ENCODE measurements at places on chromosomes 12 and 14.

DNA sequence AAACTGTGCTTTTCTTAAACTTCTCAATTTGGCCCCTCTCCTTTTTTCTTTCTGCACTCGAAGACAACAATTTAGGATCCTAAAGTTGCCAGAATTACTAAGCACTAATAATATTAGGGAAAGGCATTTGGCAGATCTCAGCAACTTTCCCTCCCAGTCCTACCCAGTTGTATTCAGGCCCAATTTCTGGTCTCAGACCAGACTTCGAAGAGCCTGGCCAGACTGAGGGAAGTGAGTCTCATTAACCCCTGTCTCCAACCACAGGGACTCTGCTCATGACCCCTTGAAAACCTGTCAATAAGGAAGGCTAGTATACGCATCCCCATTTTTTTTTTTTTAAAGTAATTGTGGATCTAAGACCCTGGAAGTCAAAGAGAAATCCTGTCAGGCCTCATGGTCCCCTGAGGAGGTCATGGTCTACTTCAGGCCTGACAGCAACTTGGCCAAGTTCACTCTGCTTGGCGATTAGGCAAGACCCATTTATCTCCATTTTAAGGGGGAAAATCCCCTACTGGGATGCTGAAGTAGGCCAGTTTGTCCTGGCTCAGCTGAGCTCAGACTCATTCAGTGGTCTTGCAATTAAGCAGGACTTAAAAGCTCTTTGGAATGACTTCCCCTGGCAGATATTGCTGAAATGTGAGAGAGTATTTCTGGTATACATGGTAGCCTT lies 521.0 kb downstream of the FUT8 start:
- no peak for DNase-seq

DNA sequence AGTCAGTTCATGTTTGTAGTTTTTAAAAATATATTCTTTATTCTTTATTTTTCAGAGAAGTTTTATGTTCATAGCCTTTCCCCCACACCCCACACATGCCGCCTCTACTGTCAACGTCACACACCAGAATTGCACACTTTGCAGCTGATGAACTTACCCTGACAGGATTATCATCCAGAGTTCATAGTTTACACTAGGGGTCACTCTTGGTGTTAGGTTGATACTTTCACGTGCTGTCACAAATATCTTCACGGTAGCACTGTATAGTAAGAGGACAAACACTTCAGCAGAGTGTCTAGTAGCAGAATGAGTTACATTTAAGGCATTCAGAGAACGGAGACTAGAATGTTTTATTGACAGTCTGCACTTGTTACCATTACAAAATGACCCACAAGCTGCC lies 5.1 kb downstream of the DPPA3 start:
- no peak for DNase-seq

- no peak for DNase-seq
Observed at GRCh38 chr14:63524537-63525155, 18.5 kb downstream of the PPP2R5E start.

GRCh38 chr12:107537464-107538119 lies 148.0 kb upstream of the PWP1 start:
- no peak for DNase-seq

- no peak for DNase-seq
Observed at GRCh38 chr12:121330692-121331091, 21.5 kb downstream of the ANAPC5 start.

Data from activated naive CD4-positive, alpha-beta T cell (primary cell).